A375 (cell line): ENCODE measurements at places on chromosomes 2 and 18. TPM values are rescaled to one million over a fixed set of nuclear protein-coding genes. Genes with fewer than 3 reads are reported as not detected.

The ASAP2 gene
- total RNA-seq = 16.6 and 18.2 TPM in 2 replicates

The ZNF892 gene
- total RNA-seq = 2.9 and 3.0 TPM in 2 replicates

The SCG2 gene
- total RNA-seq = 10.3 and 12.0 TPM in 2 replicates

The CYS1 gene
- total RNA-seq = 0.13 and 1.7 TPM in 2 replicates
